Fibroblast of lung (primary cell): ENCODE measurements at places on chromosomes 7 and 10.

DNA sequence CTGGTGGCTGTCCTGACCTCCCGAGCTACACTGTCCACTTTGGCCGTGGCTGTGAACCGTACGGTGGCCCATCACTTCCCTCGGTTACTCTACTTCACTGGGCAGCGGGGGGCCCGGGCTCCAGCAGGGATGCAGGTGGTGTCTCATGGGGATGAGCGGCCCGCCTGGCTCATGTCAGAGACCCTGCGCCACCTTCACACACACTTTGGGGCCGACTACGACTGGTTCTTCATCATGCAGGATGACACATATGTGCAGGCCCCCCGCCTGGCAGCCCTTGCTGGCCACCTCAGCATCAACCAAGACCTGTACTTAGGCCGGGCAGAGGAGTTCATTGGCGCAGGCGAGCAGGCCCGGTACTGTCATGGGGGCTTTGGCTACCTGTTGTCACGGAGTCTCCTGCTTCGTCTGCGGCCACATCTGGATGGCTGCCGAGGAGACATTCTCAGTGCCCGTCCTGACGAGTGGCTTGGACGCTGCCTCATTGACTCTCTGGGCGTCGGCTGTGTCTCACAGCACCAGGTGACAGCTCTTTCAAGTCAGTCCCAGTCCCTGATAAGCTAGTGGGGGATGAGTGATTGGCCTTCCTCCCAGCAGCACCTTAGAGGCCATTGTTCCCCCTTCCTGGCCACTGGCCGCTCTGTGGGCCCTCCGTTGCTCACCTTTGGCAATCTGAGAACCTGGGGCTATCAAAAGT, 3.0 kb downstream of the CHPF2 start:
- H3K36me3 ChIP-seq, result peaks cover 27% of the 10 kb centered on the region
- DNase-seq, result no peak
- no peaks in the 10 kb centered on the region for H3K27me3 ChIP-seq
- peaks cover 4% of the 10 kb centered on the region for H3K4me1 ChIP-seq
- no peak overlapping the region for H3K27ac ChIP-seq
- H3K4me3 ChIP-seq, result no peak overlapping the region

DNA sequence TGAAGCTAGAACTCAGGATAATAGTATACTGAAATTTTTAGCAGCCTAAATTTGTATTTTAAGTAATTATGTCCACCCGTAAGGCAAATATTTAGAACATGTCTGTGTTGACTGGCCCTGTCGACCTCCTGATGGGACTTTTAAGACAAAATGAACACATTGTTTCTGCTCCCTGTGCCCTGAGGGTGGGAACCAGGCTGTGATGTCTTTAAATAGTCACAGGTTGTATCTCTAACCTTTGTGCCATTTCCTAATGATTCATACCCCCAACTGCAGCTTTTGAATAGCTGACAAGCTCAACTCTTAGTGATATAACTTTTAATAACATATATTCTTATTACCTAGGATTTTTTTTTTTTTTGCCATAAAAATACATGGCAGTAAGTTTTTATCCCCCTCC, 494.9 kb upstream of the AKR1E2 start:
- H3K27me3 ChIP-seq, result no peaks in the 10 kb centered on the region
- H3K4me3 ChIP-seq, result no peak overlapping the region
- H3K27ac ChIP-seq, result no peak overlapping the region
- H3K4me1 ChIP-seq, result no peaks in the 10 kb centered on the region

DNA sequence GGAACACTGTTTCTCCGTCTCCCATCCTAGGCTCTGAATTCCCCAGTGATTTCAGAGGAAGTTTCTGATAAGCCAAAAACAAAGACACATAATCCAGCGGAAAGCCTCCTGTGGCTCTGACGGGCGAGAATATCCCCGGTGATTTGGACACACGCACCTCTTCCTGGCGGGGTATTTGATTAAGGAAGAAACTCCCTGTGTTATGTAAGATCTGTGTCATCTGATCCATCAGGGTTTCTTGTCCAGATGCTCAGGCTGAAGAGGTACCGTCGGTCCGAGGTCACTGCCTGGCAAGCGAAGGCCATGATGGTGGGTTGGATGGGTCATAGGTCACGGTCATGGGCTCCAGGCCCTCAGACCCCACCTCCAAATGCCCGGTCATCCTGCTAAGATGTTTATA, 39.6 kb upstream of the DNAJB6 start:
- DNase-seq, result no peak
- no peak overlapping the region for H3K4me3 ChIP-seq
- H3K4me1 ChIP-seq, result peaks cover 2% of the 10 kb centered on the region
- no peak overlapping the region for H3K27ac ChIP-seq

DNA sequence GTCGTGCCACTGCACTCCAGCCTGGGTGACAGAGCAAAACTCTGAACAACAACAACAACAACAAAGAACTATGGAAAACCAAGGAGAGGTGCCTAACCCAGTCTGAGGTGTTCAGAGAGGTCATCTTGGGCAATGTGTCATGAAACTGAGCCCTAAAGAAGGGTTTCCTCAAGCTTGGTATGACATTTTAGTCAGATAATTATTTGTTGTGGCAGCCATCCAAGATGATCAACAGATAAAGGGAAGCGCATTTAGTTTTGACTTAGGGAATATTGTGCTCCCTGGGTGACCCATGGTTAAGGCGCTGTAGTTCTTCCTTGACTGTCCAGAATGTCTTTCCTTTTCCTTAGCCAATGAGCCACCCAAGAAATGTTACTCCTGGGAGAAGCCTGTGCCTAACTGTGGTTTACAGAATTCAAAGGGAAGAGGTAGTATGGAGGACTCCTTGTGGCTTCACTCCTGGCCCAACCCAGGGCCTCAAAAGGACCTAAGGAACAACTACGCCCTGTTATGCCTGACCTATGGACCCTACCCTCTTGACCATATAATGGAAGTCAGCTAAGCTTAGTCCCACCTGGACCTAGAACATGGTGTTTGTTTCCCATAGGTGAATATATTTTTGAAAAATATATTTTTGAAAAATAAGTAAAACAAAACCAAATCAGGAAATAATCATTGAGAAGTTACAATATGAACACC, 42.4 kb downstream of the TPST1 start:
- no peaks in the 10 kb centered on the region for H3K36me3 ChIP-seq
- no peaks in the 10 kb centered on the region for H3K4me1 ChIP-seq
- no peak for DNase-seq
- H3K27ac ChIP-seq, result no peak overlapping the region
- no peak overlapping the region for H3K4me3 ChIP-seq
- no peaks in the 10 kb centered on the region for H3K27me3 ChIP-seq

DNA sequence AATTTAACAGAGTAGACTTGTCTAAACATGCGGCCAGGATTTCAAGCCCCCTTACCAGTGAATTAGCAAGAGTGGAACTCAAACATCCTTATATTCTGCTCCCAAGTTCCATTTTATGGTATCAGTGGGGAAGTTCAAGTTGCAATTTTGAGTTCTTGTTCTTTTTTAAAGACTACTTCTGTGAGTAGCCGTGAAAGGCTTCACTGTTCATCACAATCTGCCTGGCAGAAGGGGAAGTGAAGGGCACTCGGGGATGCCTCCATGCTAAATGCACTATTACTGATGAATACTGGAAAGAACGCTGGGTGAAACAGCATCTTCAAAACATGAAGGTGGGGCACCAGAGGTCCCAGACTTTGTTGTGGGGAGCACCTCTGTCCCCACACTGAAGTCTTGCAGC, 22.4 kb upstream of the FGL2 start:
- no peaks in the 10 kb centered on the region for H3K27me3 ChIP-seq
- no peak overlapping the region for H3K27ac ChIP-seq
- DNase-seq, result no peak

GRCh38 chr7:157008206-157009169, 2.0 kb downstream of the MNX1 start:
- H3K36me3 ChIP-seq, result no peaks in the 10 kb centered on the region
- H3K27ac ChIP-seq, result no peak overlapping the region
- H3K4me3 ChIP-seq, result no peak overlapping the region
- H3K27me3 ChIP-seq, result peaks cover 74% of the 10 kb centered on the region
- no peaks in the 10 kb centered on the region for H3K4me1 ChIP-seq
